Stimulated activated CD8-positive, alpha-beta memory T cell treated with anti-CD3 and anti-CD28 coated beads, Interleukin-12 subunit alpha, Interleukin-12 subunit beta, amount 100 ng/mL, for 1 hour (primary cell): ENCODE measurements at places on chromosomes 2 and 18.
A peak's percentile ranks its signal among the peaks of the same experiment; 100 is the strongest.

GRCh38 chr2:191014653-191015020, 666 bp upstream of the STAT1 start:
- no peak for DNase-seq

- DNase-seq: no peak
Measured at GRCh38 chr2:201872591-201872990, 66.3 kb downstream of the CDK15 start.

GRCh38 chr18:4986066-4986465, 211.0 kb downstream of the AKAIN1 start:
- DNase-seq: no peak

- peak; percentile 28 for DNase-seq
Measured at GRCh38 chr2:950080-950966, at the start of gene SNTG2. Gene SNTG2 (plus strand): TSS chr2:950849. CDS start chr2:950997, 148 bp downstream.

GRCh38 chr2:212177724-212178123, 360.9 kb downstream of the ERBB4 start:
- no peak for DNase-seq

- no peak for DNase-seq
Measured at GRCh38 chr18:54888933-54889332, 60.7 kb downstream of the RAB27B start.

DNA sequence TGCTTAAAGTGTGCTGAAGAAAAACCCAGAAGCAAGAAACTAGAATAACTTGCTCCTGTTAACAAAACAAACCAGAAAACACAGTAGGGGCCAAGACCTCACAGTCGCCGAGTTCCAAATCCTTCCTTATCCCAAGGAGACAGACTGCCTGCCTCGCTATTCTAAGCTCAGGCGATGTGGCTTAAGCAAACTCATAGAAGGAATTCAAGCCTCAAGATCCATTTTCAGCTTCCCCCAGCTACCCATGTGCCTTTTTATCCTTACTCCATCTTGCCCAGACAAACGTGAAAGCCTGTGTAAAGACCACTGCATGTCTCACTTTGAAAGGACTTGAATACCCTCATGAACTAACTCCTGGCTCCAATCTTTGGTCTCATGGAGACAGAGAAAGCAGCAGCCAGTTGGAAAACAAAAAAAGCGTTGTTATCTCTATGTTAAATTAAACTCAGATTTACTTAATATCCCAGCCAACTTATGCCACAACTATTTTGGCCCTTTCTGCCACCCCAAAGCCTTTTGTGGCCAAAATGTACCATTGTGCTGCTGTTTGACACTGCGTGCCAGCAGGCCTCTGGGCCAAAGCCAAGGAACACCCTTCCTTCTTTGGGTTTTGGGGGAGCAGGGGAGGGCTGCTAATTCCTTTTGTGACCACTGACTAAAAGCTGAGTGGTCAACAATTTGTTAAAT, 123.2 kb upstream of the FZD5 start:
- no peak for DNase-seq
